ENCODE measurements at places on chromosomes 13 and 19. TPM values are rescaled to one million over a fixed set of nuclear protein-coding genes. Genes with fewer than 3 reads are reported as not detected.

DNA sequence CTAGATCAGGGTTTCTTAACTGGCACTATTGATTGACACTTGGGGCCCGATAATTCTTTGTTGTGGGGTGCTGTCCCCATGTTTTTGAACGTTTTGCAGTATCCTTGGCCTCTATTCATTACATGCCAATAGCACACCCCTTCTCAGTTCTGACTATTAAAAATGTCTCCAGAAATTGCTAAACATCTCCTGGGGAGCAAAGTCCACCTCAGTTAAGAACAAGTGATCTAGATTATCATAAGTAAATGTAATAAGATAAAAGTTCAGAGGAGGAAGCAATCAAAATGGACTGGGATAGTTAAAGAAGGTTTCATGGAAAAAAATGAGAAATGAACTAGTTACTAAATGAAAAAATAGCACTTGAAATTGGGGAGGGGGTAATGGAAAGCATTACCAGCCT, 98.1 kb upstream of the MIR17HG start:
- ATAC-seq = no peak

The WDR87 gene
- total RNA-seq = not detected

DNA sequence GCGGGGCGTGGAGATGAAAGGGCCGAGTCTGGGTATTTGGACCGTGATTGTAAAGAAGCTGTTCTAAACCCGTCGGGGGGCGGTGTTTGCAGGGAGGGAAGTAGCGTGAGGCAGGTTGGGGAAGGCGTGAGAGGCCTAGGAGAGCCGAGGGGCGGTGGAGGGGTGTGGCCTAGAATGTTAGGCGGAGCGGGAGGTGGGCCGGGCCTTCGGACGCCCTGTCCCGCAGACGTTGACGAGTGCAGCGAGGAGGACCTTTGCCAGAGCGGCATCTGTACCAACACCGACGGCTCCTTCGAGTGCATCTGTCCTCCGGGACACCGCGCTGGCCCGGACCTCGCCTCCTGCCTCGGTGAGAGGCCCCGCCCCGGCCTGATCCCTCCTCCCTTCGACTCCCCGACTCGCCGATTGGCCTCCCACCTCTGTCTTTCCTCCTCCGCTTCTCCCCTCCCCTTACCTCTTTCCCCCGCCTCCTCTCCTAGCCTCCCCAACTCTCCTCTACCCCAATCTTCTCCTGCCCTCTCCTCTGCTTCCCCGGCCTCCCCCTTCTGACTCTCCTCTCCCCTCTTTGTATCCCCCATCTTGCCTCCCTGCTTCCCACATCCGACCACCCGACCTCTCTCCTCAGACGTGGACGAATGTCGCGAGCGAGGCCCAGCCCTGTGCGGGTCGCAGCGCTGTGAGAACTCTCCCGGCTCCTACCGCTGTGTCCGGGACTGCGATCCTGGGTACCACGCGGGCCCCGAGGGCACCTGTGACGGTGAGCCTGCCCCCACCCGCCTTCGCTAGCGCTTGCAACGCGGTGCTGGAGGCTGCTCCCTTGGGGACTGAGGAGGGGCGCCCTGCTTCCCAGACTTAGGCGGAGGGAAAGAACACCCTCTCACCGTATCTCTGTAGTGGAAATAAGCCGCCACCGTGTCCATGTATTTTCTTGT, 12.8 kb downstream of the LTBP4 start:
- ATAC-seq = peak; percentile 59

DNA sequence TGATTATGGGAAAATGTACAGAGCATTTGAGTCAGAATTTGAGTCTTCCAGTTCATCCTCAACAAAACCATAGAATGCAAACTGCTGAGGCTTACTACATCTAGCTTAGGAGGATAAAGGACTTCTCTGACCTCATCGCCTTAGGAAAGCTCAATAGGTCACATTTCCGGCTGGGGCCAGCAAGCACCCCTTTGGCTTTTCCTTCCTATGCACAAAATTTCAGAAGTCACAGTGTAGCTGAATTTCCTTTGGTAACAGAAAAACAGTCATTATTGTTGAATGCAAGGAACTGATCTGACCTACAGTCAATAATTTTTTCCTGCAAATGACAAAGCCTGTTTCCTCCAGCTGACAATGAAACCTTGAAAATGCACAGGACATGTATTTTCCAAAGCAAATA, 32.8 kb upstream of the LRCH1 start:
- no peak for ATAC-seq

The PCDH17 gene
- total RNA-seq = not detected

DNA sequence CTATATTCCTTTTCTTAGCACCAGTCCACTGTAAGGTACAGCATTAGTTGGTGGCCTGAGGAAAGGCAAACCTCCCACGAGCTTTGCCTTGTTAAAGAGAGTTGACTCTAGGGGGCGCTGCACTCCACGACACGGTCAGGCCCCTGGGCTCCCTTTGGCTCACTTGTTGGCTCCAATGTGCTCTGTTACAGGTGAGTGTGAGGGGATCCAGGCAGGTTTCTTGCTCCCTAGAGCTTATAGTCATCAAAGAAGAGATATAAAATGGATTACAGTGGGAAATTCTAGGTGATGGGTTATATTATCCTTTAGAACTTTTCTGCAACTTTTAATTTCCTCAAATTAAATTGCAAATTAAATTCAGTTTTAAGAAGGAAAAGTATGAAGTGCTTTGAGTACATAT, 3.7 kb downstream of the WDR87 start:
- ATAC-seq = peak; percentile 54

DNA sequence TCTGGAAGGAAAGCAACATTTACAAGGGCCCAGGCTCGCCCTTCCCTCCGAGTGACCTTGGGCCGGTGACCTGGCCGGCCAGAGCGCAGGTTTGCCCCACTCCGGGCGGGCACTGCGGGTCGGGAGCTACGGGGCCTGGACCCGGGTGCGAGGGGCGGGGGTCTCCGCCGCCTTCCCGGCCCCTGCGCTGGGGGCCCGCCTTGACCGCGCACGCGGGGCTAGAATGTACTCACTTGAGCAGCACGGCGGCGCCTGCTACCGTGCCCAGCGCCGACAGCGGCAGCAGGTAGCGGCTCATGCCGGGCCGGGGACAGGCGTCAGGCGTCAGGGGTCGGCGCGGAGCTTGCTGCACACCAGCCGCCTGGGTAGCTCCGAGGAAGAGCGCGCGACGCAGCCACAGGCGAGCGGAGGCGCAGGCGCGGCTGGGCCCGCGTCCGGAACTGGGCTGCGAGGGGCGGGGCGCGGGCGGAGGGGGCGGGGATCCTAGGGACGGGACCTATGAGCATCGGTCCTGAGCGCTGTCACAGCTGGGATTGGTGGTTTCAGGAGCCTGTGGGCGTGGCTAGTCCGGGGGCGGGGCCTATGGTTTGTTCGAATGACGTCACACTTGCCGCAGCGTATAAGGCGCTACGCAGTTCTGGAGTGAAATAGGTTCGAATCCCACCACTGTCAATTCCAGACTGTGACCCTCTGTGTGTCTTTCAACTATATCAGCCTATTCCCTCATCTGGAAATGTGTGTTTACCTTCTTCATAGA, at the start of gene RDH13:
Gene RDH13, minus strand, starts transcription at position 414 of the 757 bp plus-strand sequence. Its CDS starts 116 bp downstream, at position 298.
- ATAC-seq = peak; percentile 100

DNA sequence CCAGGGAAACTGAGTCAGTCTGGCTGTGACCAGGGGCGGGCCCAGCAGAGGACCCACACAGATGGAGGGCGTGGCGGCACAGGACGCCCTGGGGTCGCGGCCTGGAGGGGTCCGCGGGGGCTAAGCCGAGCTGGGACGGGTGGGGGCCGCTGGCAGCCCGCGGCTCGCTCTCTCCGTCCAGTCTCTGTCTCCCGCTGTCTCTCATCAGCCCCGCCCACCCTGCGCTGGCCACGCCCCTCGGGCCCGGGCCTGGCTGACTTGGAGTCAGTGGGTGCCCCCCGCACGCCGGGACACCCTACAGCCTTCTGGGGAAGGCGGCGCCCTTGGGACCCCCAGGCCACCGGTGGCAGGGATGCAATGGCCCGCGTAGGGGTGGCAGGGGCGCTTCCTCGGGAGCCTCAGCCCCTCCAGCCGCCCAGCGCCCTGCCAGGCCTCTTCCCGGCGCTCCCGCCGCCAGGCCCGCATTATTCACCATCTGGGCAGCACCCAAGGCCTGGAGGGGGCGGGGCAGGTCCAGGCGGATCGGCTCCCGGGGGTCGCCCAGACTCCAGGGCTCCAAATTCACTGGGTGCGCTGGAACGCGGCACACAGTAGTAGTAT, at the start of gene TBXA2R:
Gene TBXA2R, minus strand, starts transcription at position 186 of the 600 bp plus-strand sequence. CDS start 6,241 bp downstream, outside the sequence.
- ATAC-seq = peak; percentile 75

The KLK14 gene
- total RNA-seq = 0.77 TPM

GRCh38 chr13:48334534-48335127, 31.1 kb downstream of the RB1 start:
- peak; percentile 53 for ATAC-seq

- ATAC-seq = no peak
Measured at GRCh38 chr13:72689181-72689696, 38.2 kb downstream of the MZT1 start.

The NECTIN2 gene
- 0.64 TPM for total RNA-seq

DNA sequence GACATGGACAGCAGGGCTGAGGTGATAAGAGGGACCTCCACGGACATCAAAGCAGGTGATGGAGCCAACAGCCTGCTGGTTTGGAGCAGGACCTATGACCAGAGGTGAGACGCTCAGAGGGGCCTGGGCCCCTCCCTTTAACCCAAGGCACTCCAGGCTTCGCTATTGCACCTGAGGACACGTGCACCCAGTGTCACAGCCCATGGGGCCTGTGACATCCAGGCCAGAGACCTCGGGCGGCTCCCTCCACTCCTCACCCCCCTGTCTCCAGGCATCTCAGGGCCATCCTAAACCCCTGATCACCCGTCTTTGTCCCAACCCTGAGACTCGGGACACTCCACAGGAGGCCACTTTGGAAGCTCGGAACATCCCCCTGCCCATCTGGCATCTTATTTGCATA, 12.9 kb downstream of the ADGRE5 start:
- peak; percentile 24 for ATAC-seq

DNA sequence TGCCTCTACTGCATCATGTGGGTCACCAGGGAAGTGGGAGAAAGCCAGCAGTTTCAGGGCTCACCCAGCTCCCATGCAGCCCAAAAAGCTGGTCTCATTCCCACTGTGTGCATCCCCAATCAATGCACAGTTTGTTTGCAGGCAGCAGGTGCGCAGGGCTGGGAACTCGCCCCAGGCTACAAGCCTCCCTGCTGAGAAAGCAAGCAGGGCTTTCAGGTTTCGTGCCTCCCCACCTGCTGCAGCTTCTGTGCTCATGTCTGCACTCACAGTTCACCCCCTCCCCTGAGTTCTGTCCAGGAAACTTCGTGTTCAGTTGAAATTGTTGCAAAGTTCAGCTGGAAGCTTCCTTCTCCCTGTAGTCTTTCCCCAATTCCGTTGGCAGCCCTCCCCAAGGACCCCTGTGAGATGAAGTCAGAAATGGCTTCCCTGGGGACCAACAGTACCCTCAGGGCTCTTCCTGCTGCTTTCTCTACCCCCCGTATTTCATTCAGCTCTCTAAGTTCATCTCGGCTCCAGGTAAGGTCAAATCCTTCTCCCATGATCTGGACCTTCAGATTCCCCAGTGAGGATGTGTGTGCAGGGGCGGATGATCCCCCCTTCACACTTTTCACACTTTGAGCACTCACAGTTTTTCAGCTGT, 10.3 kb upstream of the KLK3 start:
- no peak for ATAC-seq

DNA sequence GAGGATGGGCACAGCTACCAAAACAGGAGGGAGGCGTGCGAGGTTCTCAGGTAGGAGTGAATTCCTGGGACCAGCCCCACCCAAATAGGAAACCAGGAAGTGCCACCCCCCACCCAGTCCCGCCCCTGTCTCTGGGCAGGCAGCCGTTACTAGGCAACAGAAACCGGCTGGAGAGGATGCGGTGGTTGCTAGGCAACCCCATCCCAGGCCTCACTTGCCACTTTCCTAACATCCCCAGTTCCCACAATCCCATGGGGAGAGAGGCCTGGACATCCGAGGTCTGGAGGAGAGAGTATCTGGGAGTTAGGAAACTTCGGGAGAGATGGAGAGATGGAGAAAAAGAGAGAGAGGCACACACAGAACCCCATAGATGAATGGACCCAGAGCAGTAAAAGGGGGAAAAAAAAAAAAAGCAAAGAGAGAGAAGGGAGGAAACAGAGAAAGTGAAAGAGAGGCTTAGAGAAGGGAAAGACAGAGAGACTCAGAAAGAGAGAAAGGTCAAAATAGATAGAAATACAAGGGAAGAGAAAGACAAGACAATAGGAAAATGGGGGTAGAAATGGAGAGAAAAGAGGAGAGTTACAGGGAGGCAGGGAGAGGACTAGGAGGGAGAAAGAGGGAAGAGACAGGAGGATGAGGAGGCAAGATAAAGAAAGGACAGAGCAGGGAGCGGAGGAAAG, 3.8 kb downstream of the GRIK5 start:
- no peak for ATAC-seq

DNA sequence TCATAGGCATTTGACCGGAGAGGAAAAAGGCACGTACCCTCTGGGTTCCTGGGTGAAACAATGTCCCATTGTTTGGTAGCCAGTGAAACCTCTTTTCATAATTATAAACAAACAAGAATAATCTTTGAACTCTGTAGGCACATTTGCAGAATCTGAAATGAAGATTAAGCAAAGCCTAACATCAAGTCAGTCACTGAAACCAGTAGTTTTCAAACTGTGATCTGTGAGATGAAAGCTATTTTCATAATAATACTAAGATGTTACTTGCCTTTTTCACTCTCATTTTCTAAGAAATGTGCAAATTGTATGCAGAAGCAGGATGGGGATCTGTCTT, 105.4 kb downstream of the WDFY2 start:
- ATAC-seq = peak; percentile 40

- ATAC-seq = no peak
Measured at GRCh38 chr13:41199526-41199925, 5.2 kb upstream of the KBTBD7 start.

DNA sequence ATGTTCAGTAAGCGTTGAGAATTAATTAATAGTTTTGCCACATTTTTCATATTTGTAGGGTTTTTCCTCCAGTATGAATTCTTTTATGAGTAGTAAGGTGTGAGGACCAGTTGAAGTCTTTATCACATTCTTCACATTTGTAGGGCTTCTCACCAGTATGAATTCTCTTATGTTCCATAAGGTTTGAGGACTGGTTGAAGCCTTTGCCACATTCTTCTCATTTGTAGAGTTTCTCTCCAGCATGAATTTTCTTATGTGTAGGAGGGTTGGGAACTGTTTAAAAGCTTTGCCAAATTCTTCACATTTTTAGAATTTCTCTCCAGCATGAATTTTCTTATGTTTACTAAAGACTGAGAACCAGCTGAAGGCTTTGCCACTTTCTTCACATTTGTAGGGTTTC, 40.3 kb downstream of the ZNF208 start:
- no peak for ATAC-seq

- no peak for ATAC-seq
Measured at GRCh38 chr13:79490824-79491223, 9.9 kb downstream of the NDFIP2 start.

The CDC16 gene
- 100 TPM for total RNA-seq

GRCh38 chr19:11377237-11377636, 2.8 kb downstream of the SWSAP1 start:
- ATAC-seq = no peak

GRCh38 chr13:50284540-50284939, 269.3 kb downstream of the KCNRG start:
- no peak for ATAC-seq

DNA sequence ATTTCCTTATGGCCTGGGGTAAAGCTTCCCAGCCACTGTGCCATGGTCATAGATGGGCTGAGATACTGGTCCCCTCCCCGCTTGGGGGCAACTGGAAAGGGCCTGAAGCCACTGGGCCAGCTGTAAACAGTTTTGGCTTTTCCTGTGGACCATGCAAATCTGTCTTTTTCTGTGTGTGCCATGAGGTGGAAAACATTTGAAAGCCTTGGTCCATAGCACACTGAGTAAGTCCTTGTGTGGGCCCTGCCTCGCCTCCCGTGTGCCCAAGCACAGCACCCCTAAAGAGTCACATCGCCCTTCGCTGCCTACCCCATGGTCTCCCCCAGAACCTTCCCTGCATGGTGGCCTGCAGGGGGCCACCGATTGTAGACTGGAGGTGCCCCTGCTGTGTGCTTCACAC, 52.3 kb upstream of the GPR183 start:
- no peak for ATAC-seq
